ENCODE measurements at places on chromosomes 12 and 14. TPM values are rescaled to one million over a fixed set of nuclear protein-coding genes. Genes with fewer than 3 reads are reported as not detected.

GRCh38 chr12:113063396-113064350 is 7.1 kb downstream of the DTX1 start:
- no peak for DNase-seq

DNA sequence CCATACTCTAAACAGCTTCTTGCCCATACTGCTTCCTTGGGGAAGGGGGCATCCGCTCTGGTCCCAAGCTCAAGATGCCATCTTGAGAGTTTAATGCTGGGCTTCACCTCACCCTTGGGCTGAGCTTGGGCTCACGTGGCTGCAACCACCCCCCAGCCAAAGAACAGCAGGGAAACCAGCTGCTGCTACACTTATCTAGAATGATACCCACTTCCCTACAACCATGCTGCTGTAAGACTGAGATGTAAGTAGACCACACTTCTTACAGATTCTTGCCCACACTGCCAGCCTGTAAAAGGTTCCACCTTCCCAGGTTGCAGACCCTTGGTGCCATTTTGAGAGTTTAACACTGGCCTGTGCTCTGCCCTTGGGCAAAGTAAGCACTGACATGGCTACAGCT is 9.7 kb downstream of the CTSG start:
- no peak for DNase-seq

GRCh38 chr12:121798787-121799155 is 5.0 kb upstream of the SETD1B start:
- peak; percentile 18 for DNase-seq

Gene RDH5
- 27.2 TPM for total RNA-seq

GRCh38 chr12:64796205-64796845 is 28.1 kb upstream of the TBC1D30 start:
- DNase-seq, result peak; percentile 91

DNA sequence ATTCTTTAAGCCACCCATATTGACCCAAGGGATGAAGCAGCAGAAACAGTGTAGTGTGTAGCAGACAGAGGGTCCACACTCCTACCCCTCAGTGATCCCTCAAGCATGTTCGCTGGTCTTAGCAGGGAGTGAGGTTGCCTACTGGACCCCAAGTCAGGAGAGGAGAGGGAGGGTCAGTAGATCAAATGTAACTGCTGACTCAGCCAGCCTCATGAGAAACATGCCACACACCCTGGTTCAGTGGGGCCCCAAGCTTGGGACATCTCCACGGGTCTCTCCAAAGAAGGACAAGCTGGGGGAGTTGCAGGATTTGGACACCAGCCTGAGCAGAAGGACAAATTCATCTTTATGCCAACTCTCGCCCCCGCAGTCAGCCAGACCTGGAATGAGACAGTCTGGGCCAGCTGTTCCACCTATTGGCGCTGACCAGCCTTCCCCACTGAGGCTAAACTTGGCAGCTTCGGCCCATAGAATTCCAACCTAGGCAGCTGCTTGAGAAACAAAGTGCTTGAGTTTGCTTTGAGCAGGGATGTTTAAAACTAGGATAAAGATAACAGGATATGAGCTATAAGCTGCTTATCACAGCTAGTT is 66.0 kb upstream of the ACTN1 start:
- peak; percentile 52 for DNase-seq

Gene HOXC13
- total RNA-seq, result not detected

- peak; percentile 41 for DNase-seq
Observed at GRCh38 chr12:69512820-69513219, 42.6 kb downstream of the FRS2 start.

DNA sequence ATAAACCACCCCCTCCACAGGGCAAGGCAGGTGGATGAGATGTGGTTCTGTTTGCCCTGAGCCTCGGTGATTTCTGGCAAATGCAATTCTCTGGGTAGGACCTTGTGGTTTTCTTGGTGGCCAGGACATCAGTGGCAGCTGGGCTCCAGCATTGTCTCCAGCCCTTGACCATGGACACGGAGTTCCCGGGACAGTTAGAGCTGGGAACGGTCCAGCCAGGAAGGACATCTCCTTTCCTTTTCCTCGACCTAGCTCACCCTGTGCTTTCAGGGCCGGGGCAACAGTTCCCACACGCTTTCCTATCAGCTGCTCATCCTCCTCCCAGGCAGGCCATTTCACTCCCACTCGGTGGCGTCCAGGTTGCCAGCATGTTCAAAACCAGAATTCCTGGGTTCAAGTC is 9.2 kb downstream of the SERPINA4 start:
- no peak for DNase-seq

Gene MIP
- not detected for total RNA-seq

- peak; percentile 45 for DNase-seq
Observed at GRCh38 chr14:102786768-102787167, 9.5 kb downstream of the TRAF3 start.

Gene C12orf54
- total RNA-seq, result not detected

DNA sequence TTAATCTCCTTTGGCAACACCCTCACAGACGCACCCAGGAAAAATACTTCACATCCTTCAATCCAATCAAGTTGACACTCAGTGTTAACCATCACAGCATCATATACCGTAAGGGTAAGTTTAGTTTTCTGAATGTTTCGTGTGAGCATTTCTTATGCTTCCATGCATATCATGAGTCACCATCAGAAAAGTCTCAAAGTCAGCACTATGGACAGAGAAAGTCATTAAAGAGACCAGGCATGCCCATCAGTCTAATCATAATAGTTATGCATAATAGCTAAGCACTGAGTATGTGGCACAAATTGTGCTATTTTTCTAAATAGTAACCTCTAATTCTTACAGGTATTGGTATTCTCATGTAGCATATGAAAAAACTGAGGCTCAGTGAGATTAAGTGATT is 158.8 kb upstream of the PRMT8 start:
- DNase-seq, result peak; percentile 58

Gene FAM161B
- total RNA-seq, result 6.5 TPM

Measured in GM23248 (cell line).